HTR-8/SVneo (cell line): ENCODE measurements at places on chromosomes 4 and X.

DNA sequence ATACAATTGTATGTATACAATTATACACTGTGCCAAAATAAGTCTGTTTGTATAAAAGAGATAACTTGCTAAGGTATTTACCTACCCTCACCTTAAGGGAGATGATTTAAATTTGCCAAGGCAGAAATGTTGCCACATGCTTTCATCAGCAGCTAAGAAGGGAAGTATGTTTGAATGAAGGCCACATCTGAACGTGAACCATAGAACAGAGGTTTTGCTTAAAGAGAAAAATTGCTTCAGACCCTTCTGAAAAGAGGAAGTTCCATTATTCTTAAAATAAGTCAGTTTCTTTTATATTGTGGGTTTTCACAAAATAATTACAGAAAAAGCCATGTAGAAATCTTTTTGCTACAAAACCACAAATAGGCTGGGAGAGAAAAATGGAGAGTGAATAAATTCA, 621.5 kb upstream of the HTR2C start:
- no peak for DNase-seq

DNA sequence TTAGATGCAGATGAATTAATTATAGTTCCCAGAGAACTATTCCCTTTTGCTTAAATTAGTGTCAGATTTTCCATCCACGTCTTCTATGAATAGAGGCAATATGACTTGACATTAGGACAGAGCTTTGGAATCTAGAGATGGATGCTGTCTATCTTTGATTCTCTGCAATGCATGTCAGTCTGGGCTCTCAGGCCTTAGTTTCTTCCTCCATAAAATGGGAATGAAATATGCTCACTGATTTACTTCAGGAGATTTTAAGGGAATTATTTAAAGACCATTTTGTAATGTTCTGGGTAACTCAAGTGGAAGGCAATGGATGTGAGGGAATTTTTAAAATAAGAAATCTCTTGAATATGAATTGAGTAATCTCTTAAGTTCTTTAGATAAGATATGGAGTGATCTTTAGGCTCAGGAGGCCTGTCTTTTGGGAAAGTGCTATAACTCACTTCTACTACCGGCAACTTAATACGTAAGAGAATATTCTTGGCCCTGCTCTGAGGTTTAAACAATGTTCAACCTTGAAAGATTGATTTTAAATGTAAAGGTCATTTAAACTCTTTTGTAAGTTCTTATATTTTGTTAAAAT, 29.0 kb downstream of the MGST2 start:
- DNase-seq, result no peak

DNA sequence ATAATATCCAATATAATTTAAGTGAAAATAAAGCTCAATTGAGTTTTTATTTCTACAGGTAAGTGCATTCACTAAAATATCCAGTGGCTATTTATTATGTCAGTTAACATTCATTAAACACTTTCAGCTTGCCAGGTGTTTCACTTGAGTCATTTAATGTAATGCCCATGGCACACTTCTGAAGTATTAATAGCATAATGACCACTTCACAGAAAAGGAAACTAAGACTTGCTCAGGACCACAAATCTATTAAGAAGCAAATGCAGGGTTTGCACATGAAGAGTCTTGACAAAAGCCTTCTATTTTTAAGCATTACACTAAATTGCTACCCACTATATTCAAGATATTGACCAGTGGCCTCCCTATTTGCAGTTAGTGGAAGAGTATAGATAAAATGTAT, 612.7 kb downstream of the KCTD8 start:
- DNase-seq, result no peak

- no peak for DNase-seq
These were observed 146.3 kb downstream of the LDB2 start for GRCh38 chr4:16752150-16752549.

DNA sequence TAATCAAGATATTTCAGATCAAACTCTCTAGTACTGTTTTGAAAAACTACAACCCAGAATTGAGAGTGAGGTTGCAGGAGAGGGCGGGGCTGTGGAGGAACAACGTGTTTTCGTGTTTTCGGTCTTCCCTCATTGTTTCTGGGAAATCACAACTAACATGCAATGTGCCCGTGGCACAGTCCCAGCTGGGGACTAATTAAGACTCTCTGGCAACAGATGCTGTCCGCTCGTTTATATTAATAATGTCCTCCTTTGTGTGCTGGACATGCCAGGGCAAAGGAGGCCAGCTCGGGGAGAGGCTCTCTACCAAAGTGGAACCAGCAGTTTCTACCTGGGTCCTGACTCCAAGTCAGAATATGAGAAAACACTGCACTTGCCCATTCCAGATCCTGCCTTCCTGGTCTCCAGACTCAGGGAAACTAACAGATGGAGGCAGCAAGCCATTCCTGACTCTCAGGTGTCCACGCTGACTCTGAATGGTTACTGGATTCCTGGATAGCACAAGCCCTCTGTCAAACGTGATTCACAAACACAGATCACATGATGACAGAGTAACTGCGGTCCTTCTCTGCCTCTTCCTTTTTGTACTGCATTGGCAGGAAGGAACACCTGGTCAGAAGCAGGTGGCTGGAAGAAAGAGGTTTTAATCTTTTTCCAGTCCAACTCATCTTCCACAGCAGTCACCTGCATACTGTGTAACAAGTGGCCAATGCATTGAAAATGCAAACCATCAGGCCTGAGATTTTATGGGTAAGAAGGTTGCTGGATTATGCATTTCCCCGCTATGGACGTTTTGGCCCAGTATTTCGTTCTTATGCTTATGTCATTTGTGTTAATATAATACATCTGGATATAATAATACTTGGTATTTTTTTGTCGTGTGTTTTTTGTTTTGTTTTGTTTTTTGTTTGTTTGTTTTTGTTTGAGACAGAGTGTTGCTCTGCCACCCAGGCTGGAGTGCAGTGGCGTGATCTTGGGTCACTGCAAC, 65.0 kb downstream of the COQ2 start:
- DNase-seq, result no peak

GRCh38 chr4:182478475-182478874, 235.3 kb downstream of the TENM3 start:
- DNase-seq, result peak; percentile 53

GRCh38 chr4:1608196-1608820, 75.8 kb downstream of the FAM53A start:
- no peak for DNase-seq

- no peak for DNase-seq
These were observed 7.9 kb downstream of the JCHAIN start for GRCh38 chr4:70658418-70658817.

DNA sequence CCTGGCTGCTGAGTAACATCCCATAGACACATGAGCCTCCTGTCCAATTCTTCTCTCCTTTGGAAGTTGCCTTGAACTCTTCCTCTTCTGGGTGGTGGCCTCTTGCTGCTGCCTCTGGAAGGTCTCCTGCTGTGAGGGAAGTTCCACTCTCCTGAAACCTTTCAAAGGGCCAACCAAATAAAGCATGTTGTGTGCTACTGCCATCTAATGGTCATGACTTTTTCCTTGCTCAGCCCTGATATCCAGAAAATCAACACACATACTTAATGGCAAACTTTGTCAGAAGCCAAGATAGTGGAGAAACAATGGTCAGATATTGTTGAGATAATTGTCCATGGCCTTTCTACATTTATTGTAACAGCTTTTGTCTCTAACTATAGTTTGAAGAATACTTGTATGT, 19.1 kb upstream of the ZXDA start:
- DNase-seq, result no peak

- DNase-seq, result no peak
These were observed 67.5 kb downstream of the RBM47 start for GRCh38 chr4:40562208-40562607.

- DNase-seq, result no peak
These were observed 66.4 kb upstream of the MAOA start for GRCh38 chrX:43589735-43590134.

GRCh38 chr4:186765673-186766546, 42.3 kb upstream of the FAT1 start:
- no peak for DNase-seq

DNA sequence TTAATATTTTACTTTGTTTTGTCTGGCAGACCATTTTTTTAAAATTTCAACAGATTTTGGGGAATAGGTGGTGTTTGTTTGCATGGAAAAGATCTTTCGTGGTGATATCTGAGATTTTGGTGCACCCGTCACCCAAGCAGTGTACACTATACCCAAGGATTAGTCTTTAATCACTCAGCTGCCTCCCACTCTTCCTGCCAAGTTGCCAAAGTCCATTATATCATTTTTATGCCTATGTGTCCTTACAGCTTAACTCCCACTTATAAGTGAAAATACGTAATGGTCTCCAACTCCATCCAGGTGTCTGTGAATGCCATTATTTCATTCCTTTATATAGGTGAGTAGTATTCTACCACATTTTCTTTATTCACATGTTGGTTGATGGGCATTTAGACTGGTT, 281.7 kb upstream of the GK2 start:
- DNase-seq, result no peak

DNA sequence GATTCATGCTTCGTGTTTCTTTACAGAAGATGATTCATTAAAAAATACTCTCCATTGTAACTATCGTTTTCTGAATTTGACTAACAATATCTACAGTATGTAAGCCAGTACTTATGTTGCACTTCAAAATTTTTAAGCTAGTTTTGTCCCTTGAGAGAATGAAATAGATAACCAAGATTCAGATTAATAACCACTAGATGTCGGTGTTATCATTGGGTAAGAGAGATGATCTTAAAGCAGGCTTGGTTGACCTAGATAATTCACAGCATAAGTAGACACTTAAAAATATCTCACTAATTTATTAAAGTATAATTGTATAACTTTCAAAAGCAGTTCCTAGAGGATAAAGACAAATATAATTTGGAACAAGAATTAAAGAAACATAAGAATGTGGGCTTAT, 430.9 kb downstream of the C4orf33 start:
- DNase-seq, result peak; percentile 9

GRCh38 chr4:120921456-120922380, 808 bp downstream of the PRDM5 start:
- peak; percentile 47 for DNase-seq

- DNase-seq, result no peak
These were observed 1827.2 kb downstream of the ARAP2 start for GRCh38 chr4:34417160-34417559.

DNA sequence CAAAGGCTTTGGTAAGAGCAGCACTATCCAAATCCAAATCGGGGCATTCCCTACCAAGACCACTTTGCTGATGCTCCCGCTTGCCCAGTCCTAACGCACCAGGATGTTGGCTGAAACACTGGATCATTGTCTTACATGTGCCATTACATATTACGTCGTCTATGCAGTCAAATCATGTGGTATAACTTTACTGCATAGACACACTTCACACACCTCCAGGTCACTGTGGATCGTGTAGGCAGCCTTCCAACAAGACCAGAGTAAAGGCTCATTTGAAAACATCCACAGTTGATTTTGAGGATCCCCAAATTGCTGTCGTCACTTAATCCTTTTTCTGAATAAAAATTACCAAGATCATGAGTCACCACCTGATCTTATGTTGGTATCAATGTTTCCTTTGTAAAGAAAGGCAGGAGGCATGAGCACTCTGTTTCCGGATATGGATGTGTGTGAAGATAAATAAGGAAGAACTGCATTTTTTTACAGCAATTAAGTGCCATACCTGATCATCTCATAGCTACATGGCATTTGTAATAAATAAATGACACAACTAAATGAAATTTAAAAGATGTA, 18.5 kb downstream of the TENM3 start:
- DNase-seq, result no peak

GRCh38 chrX:78378476-78379115, 51.2 kb upstream of the CYSLTR1 start:
- no peak for DNase-seq
